ENCODE measurements at places on chromosomes 1 and 21.

DNA sequence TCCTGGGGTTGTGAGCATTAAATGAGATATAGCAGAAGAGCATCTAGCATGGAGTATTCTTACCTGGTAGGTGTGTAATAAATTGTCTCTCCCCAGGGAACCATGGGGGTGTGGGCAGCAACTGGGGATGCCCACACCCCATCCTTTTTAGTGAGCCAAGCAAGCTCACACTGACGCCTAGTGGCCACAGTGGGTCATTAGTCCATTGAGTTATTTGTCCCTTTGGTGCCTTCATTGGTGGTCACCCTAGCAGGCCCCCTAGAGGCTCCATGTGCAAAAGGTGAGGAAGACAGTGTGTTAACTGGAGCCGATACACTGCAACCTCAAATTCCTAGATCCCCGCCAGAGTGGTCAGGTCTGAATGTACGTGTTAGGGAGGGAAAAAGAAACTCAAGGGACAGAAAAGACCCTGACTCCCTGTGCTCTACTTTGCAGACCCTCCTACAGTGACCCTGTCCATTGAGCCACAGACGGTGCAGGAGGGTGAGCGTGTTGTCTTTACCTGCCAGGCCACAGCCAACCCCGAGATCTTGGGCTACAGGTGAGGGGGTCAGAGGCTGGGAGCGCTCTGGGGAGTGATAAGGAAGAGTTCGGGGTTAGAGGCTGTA is 93.3 kb upstream of the CD1D start:
- DNase-seq = no peak

- DNase-seq = no peak
Observed at GRCh38 chr1:62841587-62842169, 57.7 kb downstream of the ATG4C start.

- DNase-seq = no peak
Observed at GRCh38 chr21:46552274-46552673, 52.6 kb downstream of the S100B start.

GRCh38 chr1:208216062-208216461 is 28.1 kb downstream of the PLXNA2 start:
- no peak for DNase-seq

DNA sequence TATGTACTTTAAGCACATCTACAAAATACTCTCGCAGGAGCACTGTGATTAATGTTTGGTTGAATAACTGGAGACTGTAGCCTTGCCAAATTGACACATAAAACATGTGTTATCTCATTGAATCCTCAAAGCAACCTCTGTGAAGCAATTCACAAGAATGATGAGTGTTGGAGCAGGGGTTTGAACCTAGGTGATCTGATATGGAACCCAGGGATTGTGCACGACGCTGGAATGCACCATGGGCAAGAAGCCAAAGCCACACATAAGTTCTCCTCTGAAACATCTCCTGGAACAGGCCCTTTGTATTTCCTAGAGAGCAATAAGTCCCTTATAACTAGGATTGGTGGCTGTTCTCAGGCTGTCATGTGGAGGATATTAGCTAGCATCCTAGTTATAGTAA is 124.6 kb upstream of the IVNS1ABP start:
- DNase-seq = no peak

DNA sequence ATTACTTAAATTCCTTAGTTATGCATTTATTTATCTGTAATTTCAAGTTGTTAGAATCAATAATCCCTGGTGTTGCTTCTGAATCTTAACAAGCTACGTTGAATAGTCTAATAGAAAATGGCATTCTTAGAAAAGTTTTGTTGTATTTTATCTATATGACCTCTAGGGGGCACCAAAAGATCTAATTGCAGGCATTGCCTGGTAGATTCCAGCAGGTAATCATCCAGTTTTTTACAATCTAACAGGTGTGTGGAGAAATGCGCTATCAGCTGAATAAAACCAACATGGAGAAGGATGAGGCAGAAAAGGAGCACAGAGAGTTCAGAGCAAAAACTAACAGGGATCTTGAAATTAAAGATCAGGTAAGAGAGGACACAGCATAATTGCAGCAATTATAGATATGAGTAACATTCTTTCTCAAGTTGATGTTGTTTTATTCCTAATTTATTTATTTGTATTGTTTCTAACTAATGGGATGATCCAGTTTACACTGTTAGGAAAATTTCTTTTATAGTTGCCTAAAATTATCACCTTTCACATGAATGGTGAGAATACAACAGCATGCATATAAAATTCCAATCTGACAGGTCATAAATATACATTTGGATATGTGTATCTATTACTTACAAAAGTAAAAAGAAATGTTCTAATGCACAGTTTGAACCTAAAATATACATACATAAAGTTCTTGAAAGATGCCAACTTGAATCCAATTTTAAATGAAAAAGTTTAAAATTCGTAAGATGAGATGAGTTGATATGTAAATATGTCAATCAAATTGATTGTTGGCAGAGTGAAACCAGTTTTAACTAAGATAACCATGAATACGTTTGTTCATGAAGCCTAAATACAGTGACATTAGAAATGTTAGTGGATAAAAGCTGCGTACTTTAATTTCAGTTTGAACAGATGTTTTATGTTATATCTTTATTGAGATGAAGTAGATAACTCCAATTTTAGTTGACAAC is 88.4 kb downstream of the SDCCAG8 start:
- no peak for DNase-seq

GRCh38 chr1:201191653-201192260 is 1.1 kb downstream of the IGFN1 start:
- DNase-seq = no peak

- DNase-seq = no peak
Observed at GRCh38 chr1:214958486-214958885, 124.1 kb upstream of the KCNK2 start.

DNA sequence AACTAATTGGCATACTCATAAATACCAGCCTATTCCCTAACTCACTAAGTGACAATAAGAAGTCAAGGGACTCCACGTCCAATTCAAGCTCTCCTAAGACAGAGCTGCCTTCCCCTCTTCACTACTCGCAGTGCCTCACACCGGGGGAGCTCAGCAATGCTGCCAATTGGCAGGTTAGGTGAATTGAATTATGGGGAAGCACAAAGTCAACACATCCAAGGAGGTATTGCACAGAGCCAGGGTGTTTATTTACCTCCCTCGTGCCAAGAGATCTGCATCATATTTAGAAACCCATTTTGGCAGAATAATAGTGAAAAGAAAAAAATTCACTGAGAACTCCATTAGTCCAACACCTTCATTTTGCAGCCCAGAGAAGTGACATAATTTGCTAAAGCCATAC is 20.4 kb upstream of the TNR start:
- DNase-seq = no peak

DNA sequence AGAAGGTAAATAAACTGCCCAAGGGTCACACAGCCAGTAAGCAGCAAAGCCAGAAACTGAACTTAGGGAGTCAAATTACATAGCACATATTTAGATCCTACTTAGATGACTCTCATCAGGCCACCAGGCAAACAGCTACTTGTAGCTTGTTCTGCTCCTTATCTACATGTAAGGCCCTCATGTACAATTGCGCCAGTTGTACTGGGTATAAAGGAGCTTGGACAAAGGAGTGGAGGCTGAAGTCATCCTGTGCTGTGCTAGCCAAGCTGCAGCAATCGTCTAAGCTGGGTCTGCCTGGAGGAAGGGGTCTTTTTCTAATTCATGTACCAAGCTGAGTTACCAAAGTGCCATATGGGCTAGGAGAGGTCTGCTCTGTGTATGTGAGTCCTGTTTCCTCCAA is 12.8 kb downstream of the ETNK2 start:
- DNase-seq = no peak

DNA sequence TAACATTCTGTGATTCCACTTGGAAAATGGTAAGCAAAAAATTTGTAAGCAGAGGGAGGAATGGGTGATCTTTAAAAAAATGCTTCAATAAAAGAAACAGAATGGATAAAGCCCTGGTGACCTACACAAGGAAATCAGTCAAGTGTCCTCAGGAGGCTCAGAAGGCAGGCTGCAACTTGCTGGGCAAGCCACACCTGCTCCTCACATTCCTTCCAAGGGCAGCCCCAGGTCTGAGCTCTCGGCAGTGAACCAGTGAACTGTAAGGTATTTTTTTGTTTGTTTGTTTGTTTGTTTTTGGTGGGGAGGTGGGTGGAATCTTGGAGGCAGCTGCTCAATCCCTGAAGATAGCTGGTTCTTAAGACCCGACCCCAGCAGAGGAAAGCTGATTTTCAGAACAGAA is 4.4 kb downstream of the TACSTD2 start:
- DNase-seq = no peak

GRCh38 chr21:29424728-29425127 is 126.0 kb downstream of the BACH1 start:
- no peak for DNase-seq

GRCh38 chr21:38507374-38507942 is 9.2 kb upstream of the ERG start:
- DNase-seq = no peak

- DNase-seq = no peak
Observed at GRCh38 chr1:110816945-110817344, 56.0 kb upstream of the CD53 start.

- DNase-seq = no peak
Observed at GRCh38 chr1:229108598-229109201, 162.2 kb upstream of the RAB4A start.

- no peak for DNase-seq
Observed at GRCh38 chr1:193850745-193851144, 664.3 kb upstream of the B3GALT2 start.

DNA sequence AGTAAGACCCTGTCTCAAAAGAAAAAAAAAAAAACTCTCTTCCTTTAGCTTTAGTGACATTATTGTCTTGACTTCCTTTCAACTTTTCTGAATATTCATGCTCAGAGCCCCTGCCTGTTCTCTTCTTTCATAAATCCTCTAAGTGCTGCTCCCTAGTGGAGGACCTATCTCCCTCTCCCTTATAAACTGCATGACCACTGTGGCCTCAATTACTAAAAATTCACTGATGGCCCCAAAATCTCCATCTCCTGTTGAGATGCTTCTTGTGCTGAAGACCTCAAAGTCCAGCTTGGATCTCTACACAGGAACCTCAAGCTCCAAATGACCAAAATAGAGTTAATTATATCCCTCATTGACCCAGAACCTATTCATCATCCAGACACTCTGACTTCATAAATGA is 7.8 kb downstream of the ITLN1 start:
- no peak for DNase-seq

DNA sequence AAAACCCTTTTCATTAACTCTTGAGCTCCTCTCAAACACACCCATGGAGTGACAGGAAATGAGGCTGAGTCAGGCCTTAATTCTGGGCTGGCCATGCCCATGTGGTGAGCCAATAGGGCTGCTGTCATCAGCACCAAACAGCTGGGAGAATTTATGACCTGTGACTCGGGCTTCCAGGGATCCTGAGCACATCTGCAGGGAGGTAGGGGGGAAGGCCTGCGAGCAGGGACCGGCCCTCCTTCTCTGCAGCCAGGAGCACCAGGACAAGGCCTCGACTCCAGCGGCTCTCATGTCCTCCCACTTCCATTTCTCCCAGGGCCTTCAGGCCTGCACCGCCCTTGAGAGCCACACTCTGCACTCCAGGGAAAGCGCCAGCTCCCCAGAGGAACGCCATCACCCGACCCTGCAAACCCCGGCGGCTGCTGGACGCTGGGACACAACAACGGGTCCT is 14.6 kb downstream of the RIPK4 start:
- no peak for DNase-seq

- no peak for DNase-seq
Observed at GRCh38 chr1:47934243-47934805, 62.9 kb downstream of the TRABD2B start.

- no peak for DNase-seq
Observed at GRCh38 chr1:193537266-193538002, 351.0 kb upstream of the B3GALT2 start.

DNA sequence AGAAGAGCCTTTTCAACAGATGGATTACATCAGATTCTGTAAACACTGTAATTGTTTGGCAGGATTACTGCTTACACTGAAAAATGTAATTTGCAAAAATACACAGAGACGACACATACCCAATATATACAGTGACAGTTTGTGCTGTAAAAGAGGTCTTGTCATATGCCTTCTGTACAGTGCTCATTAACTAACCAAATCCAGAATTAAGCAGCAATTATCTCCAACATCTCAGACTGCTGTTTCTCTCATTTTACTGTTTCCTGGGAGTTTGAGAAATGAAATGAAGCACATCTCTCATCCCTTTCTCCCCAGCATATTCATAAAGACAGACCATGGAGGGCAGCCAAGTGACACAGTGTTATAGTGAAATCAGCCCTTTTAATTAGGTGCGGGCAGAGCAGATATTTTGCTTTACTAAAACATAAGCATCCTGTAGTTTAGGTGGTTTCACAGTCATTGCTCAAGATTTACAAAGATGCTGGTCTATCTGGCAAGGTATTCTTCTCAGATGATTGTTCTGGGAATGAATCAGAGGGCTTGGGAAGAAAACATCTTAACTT is 618.4 kb upstream of the USP24 start:
- no peak for DNase-seq

GRCh38 chr1:28392027-28392652 is 22.6 kb downstream of the PHACTR4 start:
- DNase-seq = no peak

GRCh38 chr1:242826701-242827336 is 302.3 kb upstream of the PLD5 start:
- no peak for DNase-seq

DNA sequence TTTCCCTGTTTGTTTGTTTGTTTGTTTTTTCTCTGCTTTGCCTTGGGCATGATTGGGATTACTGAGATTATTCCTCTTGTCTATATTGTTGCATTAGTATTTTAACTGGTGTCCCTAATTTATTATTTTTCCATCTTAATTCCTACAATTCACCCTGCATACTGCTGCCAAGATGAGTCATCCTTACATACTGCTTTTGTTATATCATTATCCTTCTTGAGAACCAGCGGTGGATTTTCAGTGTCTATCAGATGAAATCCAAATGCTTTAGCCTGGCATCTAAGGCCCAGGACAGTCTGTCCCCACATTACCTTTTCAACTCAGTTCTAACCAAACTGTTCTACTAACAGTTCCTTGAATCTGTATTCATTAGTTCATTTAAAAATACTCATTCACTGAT is 101.7 kb downstream of the OLFML2B start:
- DNase-seq = no peak

DNA sequence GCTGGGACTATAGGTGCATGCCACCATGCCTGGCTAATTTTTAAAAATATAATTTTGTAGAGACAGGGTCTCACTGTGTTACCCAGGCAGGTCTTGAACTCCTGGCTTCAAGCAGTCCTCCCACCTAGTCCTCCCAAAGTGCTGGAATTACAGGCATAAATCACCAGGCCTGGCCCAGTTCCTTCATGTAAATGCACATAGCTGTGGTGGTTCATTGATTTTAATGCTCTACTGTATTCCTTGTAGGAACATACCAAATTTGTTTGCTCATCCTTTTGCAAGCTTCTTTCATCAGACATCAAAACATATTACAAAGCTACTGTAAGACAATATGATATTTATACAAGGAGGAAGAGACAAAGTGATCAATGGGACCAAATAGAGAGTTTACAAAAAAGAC is 237.5 kb upstream of the ESRRG start:
- DNase-seq = no peak

GRCh38 chr1:241323514-241324195 is 33.4 kb downstream of the RGS7 start:
- DNase-seq = no peak

- DNase-seq = no peak
Observed at GRCh38 chr1:14071581-14071980, 371.6 kb downstream of the PRDM2 start.

All from anterior cingulate cortex (tissue), 58 donors.